Smooth muscle cell of the coronary artery (primary cell): ENCODE measurements at places on chromosomes 11 and 22. TPM values are rescaled to one million over a fixed set of nuclear protein-coding genes. Genes with fewer than 3 reads are reported as not detected.

Gene BTG4
- not detected in 2 replicates for total RNA-seq

Gene PTGDR2
- 0.12 TPM in 1 of 2 replicates, not detected in the other for total RNA-seq

Gene SYT12
- total RNA-seq: 0.23 and 0.83 TPM in 2 replicates

Gene CHST1
- total RNA-seq: 0.15 and 1.3 TPM in 2 replicates

Gene P4HA3
- 6.1 and 19.2 TPM in 2 replicates for total RNA-seq

Gene MYRF
- total RNA-seq: 0.12 and 1.6 TPM in 2 replicates

Gene GLYAT
- not detected in 2 replicates for total RNA-seq

Gene APOL3
- total RNA-seq: 5.3 and 32.9 TPM in 2 replicates

Gene FAM76B
- 5.5 and 7.5 TPM in 2 replicates for total RNA-seq

Gene OPCML
- total RNA-seq: 0.08 TPM in 1 of 2 replicates, not detected in the other

Gene THRSP
- not detected in 2 replicates for total RNA-seq

Gene OR51I1
- total RNA-seq: not detected in 2 replicates

Gene OR2AG1
- total RNA-seq: not detected in 2 replicates

Gene VWCE
- 0.38 and 3.3 TPM in 2 replicates for total RNA-seq

Gene VPS11
- total RNA-seq: 25.0 and 42.0 TPM in 2 replicates

Gene RASL10A
- under 0.01 TPM in 1 of 2 replicates, not detected in the other for total RNA-seq

Gene OR8B12
- not detected in 2 replicates for total RNA-seq

Gene UBASH3B
- total RNA-seq: 8.2 and 28.3 TPM in 2 replicates

Gene TRIM6
- 2.1 and 3.6 TPM in 2 replicates for total RNA-seq

Gene SLC29A2
- 0.08 TPM in 1 of 2 replicates, not detected in the other for total RNA-seq

Gene CCDC116
- 0.08 and 0.23 TPM in 2 replicates for total RNA-seq

Gene MUC2
- total RNA-seq: not detected in 2 replicates

Gene MS4A12
- not detected in 2 replicates for total RNA-seq

Gene PSMA1
- 70.1 and 148 TPM in 2 replicates for total RNA-seq

Gene SEC14L6
- total RNA-seq: 0.15 TPM in 1 of 2 replicates, not detected in the other

Gene AHNAK
- 257 and 396 TPM in 2 replicates for total RNA-seq

Gene TEX54
- not detected in 2 replicates for total RNA-seq

Gene CTNND1
- total RNA-seq: 93.8 and 107 TPM in 2 replicates

Gene TRPC6
- under 0.01 and 9.8 TPM in 2 replicates for total RNA-seq

Gene HEPN1
- 0.08 TPM in 1 of 2 replicates, not detected in the other for total RNA-seq

Gene HSD17B12
- 23.9 and 51.4 TPM in 2 replicates for total RNA-seq

Gene CCDC157
- 0.59 and 1.6 TPM in 2 replicates for total RNA-seq

Gene OR51B2
- total RNA-seq: 0.12 TPM in 1 of 2 replicates, not detected in the other

Gene OR5P2
- not detected in 2 replicates for total RNA-seq

Gene CD59
- total RNA-seq: 631 and 696 TPM in 2 replicates

Gene AIFM3
- total RNA-seq: 0.23 and 0.70 TPM in 2 replicates

Gene SLC6A5
- total RNA-seq: not detected in 2 replicates

Gene PRR33
- total RNA-seq: not detected in 2 replicates

Gene C22orf23
- 0.15 and 0.35 TPM in 2 replicates for total RNA-seq
